NCI-H2081 treated with DMSO at 0.1 percent for 48 hours (cell line): ENCODE measurements at places on chromosomes 5 and 9.
A peak's percentile ranks its signal among the peaks of the same experiment; 100 is the strongest.

- DNase-seq = no peak
These were observed 400.9 kb upstream of the MEF2C start for GRCh38 chr5:89283728-89284493.

- no peak for DNase-seq
These were observed 22.9 kb downstream of the RGMB start for GRCh38 chr5:98796197-98796972.

- DNase-seq = no peak
These were observed 42.0 kb upstream of the KCNN2 start for GRCh38 chr5:114319821-114320220.

- DNase-seq = no peak
These were observed 30.4 kb downstream of the RNF145 start for GRCh38 chr5:159178978-159179377.

GRCh38 chr9:129938291-129938979 is 103.2 kb downstream of the USP20 start:
- DNase-seq = no peak

- peak; percentile 47 for DNase-seq
These were observed 52.9 kb downstream of the LRSAM1 start for GRCh38 chr9:127503947-127504886.

DNA sequence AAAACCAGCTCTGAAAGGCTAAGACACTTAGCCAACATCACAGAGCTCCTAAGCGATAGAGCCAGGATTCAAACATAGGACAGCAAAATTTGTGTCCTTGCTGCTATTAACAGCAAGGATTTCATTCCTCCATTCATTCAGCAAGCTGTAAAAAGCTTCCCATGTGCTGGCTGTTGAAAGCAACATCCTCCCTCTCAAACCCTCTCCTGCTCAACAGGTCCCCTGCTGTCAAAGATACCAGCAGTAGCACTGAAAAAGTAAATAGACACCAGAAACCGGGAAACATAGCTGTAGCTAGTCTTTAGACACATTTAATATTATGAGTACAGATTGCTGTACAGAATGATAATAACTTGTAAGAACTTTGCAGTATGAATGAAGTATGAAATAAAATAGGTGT is 52.6 kb upstream of the ADAMTSL1 start:
- DNase-seq = no peak

- DNase-seq = no peak
These were observed 49.7 kb downstream of the POC5 start for GRCh38 chr5:75667586-75667985.

- DNase-seq = no peak
These were observed 7.1 kb downstream of the TXNDC8 start for GRCh38 chr9:110330484-110331105.

GRCh38 chr5:170865622-170866021 is 3.8 kb downstream of the RANBP17 start:
- no peak for DNase-seq

GRCh38 chr9:22623236-22623635 is 176.6 kb downstream of the DMRTA1 start:
- no peak for DNase-seq

DNA sequence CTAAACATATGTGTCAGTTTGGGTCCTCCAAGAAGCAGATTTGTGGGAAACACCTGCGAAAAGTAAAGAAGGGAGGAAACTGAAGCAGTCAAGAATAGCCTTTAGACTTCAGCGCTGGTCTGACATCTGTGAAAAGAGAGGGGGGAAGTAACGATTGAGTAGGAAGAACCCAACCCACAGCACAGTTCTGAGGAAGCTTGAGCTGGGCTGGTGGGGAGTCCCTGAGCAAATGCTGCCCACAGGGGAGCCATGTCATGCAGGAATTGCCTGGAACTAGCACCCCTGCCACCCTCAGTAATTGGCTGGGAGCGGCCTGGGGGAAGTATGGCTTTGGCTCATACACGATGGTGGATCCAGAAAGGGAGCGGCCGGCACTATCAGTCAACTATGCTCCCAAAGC is 20.6 kb downstream of the FAM240B start:
- DNase-seq = no peak
